SW 1271 (cell line): ENCODE measurements at places on chromosomes 5 and 9.

DNA sequence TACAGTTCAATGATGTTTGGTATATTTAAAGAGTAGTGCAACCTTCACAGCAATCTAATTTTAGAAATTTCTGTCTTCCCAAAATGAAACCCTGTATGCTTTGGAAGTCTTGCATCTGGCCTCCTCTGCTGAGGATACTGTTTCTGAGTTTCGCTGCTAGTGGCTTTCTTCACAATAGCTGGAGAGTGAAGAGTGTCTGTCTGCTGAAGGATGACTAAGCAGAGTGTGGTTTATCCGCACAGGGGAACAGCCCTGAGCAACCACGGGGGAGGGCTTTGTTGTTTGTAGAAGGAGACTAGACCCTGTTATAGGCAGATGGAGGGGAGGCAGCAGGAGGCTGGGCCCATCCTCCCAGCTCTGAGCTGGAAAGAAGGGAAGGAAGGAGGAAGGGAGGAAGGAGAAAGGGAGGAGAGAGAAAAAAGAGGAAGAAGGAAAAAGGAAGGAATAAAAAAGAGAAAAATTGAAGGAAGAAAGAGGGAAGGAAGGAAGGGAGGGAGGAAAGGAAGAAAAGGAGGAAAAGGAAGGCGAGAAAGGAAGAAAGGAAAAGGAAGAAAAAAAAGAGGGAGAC, 10.5 kb upstream of the IRX2 start:
- no peak for DNase-seq

GRCh38 chr9:22244139-22245011, 202.2 kb upstream of the DMRTA1 start:
- no peak for DNase-seq

DNA sequence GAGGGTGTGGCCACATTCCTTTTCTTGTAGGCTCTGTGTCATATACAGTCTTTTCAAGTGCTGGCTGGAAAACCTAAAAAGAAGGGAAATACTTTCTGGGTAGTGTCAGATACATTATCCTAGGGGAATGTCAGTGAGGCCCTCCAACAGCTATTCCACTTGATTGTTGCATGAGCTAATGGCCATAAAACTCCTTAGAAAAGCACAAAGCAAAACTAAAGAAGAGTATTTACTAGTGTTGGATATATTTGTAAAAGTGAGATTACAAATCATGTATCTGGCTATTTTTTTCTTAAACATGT, 829 bp downstream of the ANXA1 start:
- peak; percentile 31 for DNase-seq

GRCh38 chr9:111427186-111427585, 57.0 kb downstream of the ECPAS start:
- DNase-seq = peak; percentile 60
